ENCODE measurements at places on chromosomes 3 and 15.
A peak's percentile ranks its signal among the peaks of the same experiment; 100 is the strongest.

- DNase-seq: no peak
Measured at GRCh38 chr3:117079997-117080396, 370.4 kb downstream of the TUSC7 start.

DNA sequence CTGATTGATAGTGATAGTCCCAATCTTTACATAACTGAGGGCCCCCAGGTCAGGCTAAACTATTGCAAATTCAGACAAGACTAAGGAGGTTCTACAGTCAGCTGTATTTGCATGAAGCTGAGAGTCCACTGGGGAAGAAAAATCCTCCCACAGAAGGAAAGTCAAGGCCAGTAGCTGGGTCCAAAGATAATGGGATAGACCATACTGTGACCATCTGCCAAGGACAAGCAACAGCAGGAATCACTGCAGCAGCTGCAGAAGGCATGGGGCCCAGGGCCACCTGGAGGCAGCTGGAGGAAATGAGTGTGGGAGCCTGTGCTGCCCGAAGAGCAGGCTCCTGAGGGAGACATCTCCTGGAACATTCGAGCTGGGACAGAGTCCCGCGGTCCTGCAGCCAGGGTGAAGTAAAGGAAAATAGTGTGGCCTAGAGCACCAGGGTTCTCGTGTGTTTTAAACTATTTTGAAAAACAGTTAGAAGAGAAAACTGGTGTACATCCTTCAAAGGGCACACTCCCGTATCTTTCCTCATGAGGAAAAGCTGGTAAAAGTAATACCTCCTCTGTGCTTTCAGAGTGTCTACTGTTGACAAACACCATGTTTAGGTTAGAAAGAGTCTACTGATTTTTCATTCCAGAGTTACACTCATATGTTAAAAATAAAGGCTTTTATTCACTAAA lies 13.2 kb upstream of the TMEM212 start:
- peak; percentile 33 for DNase-seq

DNA sequence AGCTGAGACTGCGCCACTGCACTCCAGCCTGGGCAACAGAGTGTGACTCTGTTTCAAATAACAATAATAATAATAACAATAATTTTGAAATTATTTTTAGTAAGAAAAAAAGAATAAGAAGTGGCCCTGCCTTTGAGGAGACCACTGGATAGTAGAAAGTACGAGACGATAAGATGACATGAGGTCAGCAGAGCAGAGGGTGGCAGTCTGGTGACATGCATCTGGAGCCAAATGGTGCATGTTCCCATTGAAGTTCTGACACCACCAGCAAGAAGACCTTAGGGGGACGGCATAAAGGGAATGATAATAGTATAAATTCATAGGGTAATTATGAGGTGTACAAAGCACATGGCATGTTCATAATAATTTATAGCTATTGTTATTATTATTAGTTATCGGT lies 542.2 kb upstream of the TBL1XR1 start:
- DNase-seq: no peak

- DNase-seq: no peak
Measured at GRCh38 chr3:67064105-67064504, 66.0 kb downstream of the KBTBD8 start.

DNA sequence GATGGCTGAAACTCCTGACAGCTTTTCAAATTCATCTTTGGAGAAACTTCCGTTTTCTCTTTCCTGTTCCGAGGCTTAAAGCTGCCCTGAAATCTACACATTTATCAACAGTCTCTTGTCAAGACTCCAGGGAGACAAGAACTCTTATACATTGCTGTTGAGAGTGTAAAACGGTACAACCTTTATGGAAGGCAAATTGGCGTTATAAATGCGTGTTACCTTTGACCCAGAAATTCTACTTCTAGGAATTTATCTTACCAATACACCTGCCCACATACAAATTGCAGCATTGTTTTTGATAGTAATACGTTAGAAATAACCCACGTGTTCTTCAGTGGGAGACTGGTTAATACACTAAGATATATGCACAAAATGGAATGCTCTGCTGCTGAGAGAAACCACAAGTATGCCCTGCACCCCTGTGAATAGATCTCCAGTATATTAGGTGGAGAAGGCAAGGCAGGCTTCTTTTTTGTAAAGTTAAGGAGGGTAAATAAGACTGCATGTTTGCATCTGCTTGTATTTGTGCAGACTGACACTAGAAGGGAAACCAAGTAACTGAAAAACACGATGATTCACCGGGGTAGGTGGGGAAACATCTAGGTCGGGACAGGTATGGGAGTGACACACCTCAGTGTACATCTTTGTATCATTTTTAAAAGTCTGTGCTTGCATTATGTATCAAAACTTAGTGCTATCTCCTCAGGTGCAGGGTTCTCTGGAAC lies 97.5 kb downstream of the IGF1R start:
- no peak for DNase-seq

DNA sequence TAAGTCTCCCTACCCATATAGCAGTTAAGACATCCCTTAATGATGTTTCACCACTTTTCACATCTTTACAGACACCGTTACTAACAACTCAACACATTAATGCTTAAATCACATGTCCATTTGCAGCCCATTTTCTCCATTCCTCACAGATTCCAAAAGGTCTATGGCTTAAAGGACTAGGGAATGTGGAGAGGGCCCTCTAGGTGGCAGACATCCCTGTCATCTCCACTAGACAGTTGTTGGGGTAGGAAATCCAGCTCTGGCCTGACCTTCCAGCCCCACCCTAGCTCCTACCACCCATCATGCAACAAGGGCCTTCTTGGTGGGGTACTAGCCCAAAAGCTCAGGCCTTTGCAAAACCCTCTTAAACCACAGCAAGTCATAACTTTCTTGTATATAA lies 25.2 kb downstream of the CPEB1 start:
- DNase-seq: no peak

- DNase-seq: no peak
Measured at GRCh38 chr3:81216192-81216591, 545.3 kb downstream of the GBE1 start.

- DNase-seq: no peak
Measured at GRCh38 chr3:58271901-58272501, 34.0 kb upstream of the RPP14 start.

DNA sequence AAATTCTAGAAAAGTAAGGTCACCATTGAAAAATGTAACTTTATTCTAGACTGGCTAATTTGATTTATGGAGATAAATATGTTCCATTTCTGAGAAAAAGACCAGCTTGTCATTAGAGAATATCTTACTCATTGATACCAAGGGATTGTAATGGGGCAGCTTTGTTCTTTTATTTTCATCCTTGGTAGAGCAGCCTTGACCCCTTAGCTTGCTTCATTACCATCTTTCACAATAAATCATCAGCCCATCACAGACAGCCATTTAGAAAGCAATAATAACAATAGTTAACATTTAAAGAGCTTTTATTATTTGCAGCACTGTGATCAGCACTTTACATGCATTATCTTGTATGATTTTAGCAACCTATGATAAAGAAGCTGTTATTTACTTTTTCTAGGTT lies 253.6 kb downstream of the C3orf38 start:
- no peak for DNase-seq

- DNase-seq: peak; percentile 58
Measured at GRCh38 chr3:72782521-72782920, 65.7 kb downstream of the SHQ1 start.

GRCh38 chr3:2390926-2391532 lies 292.4 kb downstream of the CNTN4 start:
- DNase-seq: peak; percentile 11

GRCh38 chr3:72533591-72534473 lies 314.4 kb downstream of the SHQ1 start:
- DNase-seq: no peak

DNA sequence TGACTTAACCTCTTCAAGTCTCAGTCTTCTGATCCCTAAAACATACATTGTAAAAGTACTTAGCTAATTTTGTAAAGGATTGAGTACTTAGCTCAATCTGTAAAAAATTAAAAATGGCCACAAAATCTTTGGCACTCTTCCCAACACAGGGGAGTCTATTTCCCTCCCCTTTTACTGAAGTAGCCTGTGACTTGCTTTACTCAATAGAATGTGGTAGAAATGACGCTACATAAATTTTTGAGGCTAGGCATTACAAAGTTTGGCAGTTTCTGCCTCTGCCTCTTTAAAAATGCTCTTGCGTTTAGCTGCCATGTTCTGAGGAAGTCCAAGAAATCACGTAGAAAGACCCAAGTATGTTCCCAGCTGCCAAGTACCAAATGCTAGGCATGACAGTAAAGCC lies 80.2 kb downstream of the CBLB start:
- DNase-seq: no peak

GRCh38 chr15:92657486-92657885 lies 1.9 kb upstream of the FAM174B start:
- no peak for DNase-seq

DNA sequence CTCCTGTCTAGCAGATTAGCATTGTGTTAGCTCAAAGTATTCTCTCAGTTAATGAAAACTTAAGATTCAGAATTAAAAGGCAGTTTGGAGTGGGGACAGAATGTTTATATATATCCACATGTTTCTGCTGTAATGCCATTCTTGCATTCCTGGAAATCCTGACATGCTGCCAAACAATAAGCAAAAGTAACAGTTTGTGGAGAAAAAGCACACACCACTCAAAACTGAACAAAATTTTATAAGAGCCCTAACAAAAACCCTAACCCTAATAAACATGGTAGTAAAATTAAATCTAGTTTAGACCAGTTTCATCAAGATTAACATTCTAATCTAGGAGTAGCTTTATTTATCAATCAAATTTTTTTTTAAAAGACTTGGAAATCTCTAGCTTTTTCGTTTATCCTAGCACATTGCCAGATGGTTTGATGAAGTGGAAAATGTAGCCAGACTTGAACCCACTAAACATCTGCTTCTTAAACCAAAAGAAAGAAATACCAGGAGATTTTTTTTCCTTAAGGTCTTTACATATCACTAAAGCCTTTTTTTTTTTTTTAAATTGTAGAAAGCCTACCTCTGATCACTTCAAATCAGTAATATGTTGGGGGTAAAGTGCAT lies 3.7 kb downstream of the TCAIM start:
- DNase-seq: no peak

DNA sequence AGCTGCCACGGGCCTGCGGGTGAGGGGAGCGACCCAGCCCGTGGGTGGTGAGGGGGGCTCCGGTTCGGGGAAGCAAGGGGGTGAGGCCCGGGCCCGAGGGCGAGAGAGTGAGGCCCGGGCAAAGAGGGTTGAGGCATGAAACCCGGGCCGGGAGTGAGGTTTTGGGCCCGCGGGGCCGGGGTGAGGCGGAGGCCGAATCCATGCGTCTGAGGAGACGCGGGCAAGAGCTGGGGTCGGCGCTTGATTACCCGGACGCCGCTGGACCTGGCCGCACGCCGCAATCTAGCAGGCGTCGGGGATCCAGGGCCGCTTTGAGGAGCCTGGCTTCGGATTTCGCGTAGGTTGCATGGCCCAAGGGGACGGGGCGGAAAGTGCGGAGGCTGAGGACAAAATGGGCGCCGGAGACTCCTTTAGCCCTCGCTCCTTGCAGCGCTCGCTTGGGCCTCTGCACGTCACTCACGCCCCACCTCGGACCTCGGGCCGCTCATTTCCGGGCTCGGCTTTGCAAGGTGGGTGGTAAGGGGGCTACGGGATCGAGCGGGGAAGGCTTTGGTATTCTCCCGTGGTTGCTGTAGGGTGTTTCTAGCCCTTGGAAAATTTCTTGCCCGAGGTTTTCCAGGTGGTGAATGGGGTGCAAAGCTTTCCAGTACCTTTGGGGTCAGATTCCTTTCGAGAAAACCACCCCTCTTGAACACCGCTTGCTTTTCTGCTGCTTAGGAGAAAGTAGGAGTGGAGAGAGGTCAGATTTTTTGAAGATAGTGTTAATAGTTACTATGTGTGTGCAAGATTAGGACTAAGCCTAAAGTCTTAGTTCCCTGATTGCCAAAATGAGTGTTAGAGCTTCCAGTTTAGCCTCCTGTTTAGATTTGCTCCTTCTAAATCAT lies 827 bp downstream of the SLC25A36 start:
- DNase-seq: peak; percentile 58

DNA sequence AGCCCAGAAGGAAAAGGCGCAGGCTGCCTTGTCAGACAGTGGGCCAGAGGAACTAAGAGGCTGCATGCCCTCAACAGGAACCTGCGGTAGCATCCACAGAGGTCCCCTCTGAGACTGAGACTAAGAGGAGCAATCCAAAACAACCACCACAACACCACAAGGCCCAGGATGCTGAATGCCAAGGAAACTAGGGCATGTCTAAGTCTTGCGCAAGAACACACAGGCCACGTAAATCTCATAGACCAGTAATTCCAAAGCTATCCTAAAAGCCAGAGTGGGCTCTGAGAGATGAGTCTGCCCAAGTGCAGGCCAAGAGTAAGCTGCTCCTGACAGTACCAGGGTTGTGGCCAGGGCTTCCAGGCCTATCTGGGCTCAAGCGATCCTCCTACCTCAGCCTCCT lies 12.9 kb downstream of the MON1A start:
- DNase-seq: no peak

DNA sequence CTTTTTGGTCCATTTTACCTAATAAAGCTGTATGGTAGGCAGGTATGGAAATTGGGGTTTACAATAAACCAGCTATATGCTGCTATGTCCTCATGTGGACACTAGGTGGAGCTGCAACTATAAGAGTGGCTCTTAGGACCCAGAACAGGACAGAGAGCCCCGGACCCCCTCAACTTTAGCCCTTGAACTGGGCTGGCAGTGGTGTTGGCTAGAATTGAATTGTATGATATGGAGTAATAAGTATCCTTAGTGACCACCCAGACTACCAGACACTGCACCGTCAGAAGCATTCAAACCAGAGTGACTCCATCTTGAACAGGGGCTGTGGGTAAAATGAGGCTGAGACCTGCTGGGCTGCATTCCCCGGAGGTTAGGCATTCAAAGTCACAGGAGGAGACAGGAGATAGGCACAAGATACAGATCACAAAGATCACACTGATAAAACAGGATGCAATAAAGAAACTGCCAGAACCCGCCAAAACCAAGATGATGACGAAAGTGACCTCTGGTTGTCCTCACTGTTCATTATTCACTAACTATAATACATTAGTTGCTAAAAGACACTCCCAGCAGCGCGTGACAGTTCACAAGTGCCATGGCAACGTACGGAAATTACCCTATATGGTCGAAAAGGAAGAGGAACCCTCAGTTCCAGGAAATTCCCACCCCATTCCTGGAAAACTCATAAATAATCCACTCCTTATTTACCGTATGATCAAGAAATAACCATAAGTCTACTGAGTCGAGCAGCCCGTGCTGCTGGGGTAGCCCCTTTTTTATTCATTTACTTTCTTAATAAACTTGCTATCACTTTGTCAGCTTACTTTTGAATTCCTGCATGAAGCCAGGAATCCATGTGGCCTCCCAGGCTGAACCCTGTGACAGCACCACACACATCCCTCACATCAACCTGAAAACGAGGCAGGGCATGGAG lies 68.7 kb upstream of the BLM start:
- DNase-seq: peak; percentile 28

All from NCI-H1105 treated with DMSO at 0.1 percent for 48 hours (cell line).